NCI-H1417 treated with DMSO at 0.1 percent for 48 hours (cell line): ENCODE measurements at places on chromosomes 7 and 10.

DNA sequence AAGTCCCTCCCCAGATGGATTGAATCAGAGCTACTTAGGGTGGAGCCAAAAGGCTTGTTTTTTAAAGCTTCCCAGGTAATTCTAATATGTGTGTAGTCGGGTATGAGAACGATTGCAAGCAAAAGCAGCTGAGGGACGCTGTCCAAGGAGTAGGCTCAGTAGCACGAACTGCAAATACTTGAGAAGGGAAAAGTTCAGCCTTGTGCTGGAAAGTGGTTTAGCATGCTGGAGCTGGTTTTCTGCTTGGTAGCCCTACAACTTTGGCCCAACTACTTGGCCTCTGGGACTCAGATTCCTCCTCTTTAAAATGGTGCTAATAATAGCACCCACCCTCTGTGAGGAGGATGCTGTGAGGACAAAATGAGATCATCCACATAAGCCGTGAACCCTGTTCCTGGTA lies 76.2 kb downstream of the AHR start:
- no peak for DNase-seq

GRCh38 chr7:48139459-48139858 lies 31.8 kb upstream of the ABCA13 start:
- no peak for DNase-seq

DNA sequence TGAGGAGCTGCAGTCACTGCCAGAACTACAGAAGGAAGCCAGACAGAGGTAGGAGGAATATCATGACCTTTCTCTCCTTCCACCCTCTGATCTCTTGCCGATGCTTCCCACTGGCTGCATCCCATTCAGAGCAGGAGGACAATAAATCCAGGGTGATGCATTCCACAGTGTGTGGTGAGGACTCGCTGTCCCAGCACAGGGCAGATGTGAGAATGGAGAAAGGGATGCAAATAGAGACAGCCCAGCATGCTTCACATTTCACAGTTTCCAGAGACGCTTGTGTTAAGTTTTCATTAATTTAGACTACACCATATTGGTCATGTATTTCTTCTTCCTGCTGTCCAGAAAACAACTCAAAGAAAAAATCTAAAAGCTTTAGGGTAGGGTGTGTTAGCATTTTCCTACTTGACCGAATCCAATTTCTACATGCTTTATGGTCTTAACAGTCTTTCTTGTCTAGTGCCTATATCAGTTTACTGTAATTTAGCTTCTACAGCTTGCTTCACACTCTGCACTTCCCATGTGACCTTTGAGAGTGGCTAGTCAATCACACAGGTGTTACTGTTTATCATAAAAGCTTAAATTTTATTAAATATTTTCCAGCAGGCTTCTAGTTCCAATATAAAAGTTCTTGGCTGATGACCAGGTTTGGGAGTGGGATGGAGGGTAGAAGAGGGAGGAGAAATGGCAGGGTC lies 155.6 kb downstream of the RAPGEF5 start:
- DNase-seq: no peak

- no peak for DNase-seq
These were observed 53.5 kb downstream of the BMS1 start for GRCh38 chr10:42836096-42836495.

GRCh38 chr7:47221826-47222225 lies 360.1 kb downstream of the TNS3 start:
- no peak for DNase-seq

- DNase-seq: no peak
These were observed 4.6 kb downstream of the PSD start for GRCh38 chr10:102413806-102414561.

DNA sequence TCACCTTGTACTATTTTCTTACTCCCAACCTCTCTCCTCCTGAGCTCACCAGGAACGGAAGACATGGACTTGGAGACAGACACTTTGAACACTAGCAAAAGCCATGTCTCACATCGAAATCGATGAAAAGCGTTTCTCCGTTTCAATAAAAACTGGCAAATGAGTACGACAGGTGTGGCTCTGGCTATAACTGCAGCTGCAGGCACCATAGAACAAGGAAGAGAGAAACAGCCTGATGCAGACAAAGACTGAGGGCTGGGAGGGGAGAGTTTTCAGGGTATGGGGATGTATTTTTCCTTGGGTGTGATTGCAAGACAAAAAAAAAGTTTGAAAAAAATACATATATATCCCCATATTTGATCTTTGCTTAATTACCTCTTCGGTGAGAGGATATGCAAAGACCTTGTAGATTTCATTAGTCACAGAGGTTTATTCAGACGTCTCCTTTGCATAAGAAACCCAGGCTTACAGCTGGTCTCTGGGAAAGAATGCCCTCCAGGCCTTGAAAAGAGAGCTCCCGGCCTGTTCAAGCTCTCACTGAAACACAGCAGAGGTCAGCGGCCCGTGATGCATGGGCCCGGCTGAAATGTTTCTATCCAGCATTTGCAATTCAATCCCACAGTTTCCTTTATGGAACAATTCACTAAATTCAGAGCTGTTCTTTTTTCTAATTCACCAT lies 63.1 kb downstream of the TLL2 start:
- no peak for DNase-seq

GRCh38 chr7:94067047-94067446 lies 62.9 kb upstream of the BET1 start:
- no peak for DNase-seq

DNA sequence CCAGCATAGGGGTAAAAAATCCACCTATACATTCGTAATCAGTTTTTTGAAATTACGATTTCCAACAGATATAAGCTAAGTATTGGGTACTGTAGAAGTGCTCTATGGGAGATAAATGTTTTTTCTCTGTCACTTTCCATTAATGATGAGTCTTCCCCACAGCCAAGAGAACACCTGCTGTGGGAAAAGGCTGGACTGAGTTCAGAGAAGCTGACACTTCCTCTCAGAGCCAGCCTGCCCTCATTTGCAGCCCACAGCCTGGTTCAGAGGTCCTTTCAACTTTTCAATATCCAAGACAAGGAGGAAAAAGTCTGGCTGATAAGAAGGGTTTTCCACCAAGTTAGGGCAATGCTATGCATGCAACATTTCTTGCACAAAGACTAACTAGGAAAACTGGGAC lies 64.5 kb upstream of the DNAJB12 start:
- no peak for DNase-seq

- no peak for DNase-seq
These were observed 56.5 kb downstream of the ZNF277 start for GRCh38 chr7:112262855-112263487.

GRCh38 chr7:147519062-147519461 lies 1071.5 kb upstream of the C7orf33 start:
- no peak for DNase-seq

DNA sequence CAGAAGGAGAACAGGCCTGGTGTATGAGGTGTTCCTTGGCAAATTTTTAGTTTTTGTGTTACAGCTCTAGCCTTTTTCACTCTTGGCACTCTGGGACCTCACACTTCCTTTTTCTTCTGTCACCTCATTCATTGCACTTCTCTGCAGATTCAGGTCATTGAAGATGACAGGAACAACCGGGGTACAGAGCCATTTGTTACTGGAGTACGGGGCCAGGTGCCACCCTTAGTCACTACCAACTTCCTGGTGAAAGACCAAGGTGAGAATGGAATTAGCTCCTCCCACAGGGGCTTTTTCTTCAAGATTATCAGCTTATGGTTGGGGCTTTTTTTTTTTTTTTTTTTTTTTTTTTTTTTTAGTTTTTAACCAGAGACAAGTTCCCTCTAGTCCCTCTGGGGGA lies 18.5 kb upstream of the CHCHD1 start:
- DNase-seq: no peak

DNA sequence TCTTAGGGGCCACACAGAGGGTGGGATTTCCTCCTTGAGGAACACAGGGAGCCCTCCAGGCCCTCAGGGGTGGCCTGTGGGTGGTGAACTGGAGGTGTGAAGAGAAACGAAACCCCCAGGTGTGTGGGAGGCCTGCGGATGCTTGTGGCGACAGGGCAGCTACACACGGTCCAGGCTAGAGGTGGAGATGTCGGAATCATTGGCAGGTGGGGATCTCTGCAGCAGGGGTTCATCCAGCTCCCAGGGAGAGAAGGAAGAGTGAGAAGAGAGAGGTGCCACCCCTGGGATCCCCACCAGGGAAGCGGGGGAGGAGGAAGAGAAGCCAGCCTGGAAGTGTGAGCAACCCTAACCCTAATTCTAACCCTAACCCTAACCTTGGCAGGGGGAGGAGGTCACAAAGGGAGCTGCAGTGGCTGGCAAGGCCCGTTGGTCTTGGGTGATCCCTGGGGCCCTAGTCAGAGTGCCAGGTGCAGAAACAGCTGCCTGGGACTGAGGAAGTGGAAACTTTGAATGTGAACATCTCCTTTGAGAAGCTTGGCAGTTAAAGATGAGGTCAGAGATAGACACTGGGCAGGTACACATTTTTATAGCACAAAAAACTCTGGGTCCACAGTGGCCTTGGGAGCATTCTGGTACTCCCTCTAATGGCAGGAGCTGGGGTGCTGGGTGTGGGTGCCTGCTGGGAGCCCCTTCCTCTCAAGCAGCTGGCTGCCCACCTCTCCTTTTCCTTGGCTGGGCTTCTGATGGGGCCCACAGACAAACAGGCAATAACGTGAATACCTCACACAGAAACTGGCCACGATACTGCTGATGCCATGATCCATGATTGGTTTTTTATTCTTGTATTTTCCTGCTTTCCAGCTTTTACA lies 6.8 kb upstream of the AEBP1 start:
- DNase-seq: no peak

DNA sequence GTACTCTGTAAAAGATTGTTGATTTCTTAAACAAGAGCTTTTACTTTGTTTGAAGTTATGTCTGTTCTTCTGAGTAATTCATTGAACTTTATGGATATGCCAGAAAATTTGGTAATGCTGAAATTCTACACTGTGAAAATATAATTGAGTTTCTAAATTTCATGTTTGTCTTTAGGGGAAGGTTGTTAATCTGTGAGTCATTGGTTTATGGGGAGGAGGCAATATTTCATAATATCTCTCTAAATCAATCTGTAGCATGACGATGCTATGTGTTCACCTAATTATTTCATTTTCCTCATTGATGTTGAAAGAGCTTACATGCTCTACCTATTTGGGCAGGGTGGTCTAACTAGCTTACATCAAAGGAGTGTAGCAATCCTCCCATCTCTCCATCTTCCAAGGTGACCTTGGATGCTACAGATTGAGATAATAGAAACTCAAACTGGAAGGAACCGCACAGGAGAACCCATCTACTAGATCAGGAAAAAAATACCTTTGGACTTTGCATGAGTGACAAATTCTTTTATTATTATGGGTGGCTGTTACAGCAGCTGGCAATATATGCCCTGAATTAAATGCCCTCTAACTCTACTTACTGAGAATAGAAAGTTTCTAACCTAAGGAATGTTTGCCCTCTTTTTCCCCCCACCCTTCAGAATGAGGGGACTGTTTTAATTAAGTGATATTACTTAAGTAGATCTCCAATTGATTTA lies 8.4 kb upstream of the SNX13 start:
- no peak for DNase-seq

DNA sequence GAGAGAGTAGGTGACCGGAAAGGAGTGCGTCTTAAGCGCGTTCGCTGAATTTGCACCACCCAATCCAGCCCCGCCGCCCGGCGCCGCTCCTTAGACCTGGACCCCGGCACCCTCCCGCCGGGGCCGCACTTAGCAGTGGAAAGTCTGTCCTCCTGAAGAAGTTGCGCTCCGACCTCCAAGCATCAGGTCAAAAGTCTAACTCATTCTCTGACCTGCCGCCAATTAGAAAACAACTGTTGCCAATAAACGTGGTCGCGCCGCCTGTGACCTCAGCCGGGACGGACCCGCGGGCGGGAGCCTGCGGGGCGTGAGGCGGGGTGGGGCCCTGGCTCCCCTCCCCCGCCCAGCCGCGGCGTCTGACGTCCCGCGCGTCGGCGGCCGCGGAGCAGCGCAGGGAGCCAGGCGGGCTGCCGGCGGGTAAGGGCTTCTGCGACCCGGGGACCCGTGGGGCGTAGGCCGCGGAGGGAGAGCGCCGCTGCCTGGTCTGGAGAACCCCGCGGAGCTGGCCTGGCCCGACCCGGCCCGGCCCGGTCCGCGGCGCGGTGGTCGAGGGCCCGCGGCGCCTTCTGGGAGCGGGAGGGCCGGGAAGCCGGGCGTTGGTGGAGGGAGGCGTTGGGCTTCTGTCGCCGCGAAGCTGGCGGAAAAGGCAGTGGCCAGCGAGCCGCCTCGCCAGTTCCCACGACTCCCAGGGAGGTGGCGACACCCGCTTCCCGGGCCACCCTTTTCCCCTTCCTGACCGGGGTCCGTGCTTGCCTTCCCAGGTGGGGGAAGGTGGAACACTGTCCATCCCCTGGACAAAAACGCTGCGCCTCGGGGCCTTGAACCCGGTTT lies at the start of gene BCAP29:
Gene BCAP29, plus strand, starts transcription at position 362 of the 831 bp plus-strand sequence. CDS start 527 bp downstream, outside the sequence.
- DNase-seq: peak; percentile 62

DNA sequence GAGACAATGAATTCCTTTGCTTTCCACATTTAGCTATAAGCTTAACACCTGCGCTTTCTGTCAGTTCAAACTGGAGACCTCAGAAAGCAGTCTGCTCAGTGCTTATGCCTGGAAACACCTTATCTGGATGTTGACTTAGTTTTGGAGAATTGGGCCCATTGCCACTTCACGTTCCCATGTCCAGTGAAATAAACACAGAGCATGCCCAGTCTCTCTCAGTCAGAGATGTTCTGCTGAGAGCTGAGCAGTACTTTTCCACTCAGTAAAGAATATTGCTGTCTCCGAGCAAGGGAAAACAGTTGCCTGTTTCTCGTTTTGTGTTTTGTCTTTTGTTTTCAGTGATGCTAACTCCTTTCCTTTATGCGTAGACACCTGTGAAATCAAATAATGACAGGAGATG lies 83.2 kb upstream of the PRR15 start:
- DNase-seq: no peak

DNA sequence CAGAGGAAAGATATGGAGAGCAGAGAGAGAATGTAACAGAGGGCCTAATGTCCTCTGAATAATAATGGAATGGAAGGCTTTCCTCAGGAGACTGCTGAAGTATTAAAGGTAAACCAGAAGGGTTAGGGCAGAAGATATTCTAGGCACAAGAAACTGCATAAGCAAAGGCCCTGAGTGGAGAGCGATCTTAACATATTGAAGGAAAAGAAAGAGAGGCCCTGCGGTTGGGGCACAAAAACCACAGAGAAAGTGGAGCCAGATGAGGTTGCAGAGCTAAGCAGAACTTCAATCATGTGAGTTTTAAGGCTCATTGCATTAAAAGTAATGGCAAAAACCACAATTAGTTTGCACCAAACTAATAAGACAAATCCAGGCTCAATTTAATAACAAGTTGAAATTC lies 115.8 kb upstream of the VSTM2A start:
- no peak for DNase-seq

DNA sequence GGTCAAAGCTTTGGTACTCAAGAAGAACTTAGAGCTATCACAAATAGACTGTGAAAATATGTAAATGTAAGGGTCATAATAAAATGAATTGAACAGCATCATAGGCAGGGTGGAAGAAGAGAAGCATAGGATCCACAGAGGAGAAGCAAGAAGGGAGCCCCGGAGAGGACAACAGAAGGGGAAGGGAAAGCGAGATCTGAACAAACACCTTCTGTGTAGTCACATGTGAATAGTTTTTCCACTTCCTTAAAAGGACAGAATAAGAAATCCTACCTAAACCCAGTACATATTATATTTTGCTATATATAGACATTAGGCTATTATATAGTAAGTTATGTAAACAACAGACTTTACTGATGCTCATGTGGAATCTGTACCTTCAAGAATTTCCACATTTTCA lies 160.2 kb downstream of the DKK1 start:
- no peak for DNase-seq

GRCh38 chr10:78458983-78459638 lies 425.4 kb downstream of the RPS24 start:
- peak; percentile 27 for DNase-seq
